ENCODE measurements at places on chromosomes 12 and 14. TPM values are rescaled to one million over a fixed set of nuclear protein-coding genes. Genes with fewer than 3 reads are reported as not detected.

- DNase-seq, result peak; percentile 78
These were observed 89.5 kb upstream of the BCL2L14 start for GRCh38 chr12:11981121-11981733.

DNA sequence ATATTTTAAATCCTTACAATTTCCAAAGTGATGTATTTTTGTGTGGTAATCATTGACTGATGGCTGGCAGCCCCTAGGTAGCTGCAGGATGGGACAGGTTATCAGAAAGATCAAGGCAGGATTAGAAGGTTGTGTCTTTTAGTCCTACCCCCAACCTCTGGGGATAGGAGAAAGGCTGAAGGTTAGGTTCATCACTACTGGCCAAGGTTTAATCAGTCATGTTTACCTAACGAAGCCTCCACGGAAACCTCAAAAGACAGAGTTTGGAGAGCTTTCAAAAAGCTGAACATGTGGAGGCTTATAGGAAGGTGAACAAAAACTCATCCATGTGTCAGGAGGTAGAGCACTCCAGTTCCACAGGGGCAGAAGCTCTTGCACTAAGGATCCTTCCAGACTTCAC, 77.5 kb upstream of the CD163 start:
- DNase-seq, result no peak

- no peak for DNase-seq
These were observed 152.2 kb downstream of the CHST11 start for GRCh38 chr12:104608998-104609397.

Gene DTX1
- 12.4 TPM for total RNA-seq

Gene RTL1
- total RNA-seq, result not detected

DNA sequence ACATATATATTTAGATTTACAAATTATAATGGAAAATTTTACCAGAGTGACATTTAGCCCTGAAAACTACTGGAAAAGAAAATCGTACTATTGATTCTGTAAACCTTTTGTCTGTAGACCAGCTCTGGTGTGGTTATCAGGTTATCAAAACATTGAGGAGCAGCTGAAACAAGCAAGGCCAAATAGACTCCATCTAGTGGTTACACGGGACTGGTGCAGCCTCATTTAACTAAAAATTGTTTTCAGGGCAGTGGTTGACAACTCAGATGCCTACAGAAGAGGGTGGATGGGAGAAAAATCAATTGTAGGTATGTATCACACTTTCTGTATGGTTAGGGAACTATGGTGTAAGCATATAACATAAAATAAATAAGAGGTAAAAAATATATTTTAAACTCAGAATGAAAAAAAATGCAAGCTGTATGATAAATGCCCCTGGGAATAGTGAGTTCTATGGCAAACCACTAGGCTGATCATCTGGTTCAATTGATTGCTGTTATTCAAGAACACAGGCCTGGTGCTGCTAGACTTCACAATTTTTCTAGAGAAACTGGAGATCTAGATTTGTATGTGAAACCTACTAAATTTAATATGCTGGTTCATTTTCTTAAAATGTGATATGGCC, 51.2 kb downstream of the ACSS3 start:
- DNase-seq, result no peak

Gene TSPAN11
- total RNA-seq, result not detected

DNA sequence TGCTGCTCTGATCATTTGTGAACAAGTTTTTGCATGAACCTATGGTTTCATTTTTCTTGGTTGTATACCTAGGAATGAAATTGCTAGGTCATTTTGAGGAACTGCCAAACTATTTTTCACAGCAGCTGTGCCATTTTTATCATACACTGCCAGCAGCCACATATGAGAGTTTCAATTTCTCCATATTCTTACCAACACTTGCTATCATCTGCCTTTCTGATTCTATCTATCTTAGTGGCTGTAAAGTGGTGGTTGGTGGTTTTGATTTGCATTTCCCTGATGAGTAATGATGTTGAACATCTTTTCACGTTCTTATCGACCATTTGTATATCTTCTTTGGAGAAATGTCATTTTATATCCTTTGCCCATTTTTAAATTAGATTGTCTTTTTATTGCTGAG, 146.1 kb downstream of the C12orf75 start:
- DNase-seq, result no peak

GRCh38 chr12:80230068-80230467, 130.7 kb downstream of the OTOGL start:
- no peak for DNase-seq

DNA sequence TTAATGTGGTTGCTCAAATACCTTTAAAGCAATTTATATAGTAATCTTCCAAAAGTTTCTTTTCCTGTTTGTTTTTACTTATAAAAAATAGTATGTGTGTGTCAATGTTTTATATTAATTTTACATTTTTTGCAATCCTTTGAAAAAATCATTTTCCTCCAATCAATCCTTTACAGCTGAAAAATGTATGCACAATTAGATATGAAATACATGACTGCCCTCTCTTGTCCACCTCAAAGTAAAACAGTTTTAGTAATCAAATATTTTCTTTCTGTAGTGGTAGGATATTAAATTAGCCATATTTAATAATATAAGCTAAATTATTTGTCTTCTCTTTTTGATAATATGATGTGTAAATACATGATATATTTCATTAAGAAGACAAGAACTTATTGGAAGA, 269.9 kb downstream of the ADAMTS20 start:
- no peak for DNase-seq

Gene FAM222A
- 0.55 TPM for total RNA-seq

Data from activated CD4-positive, alpha-beta memory T cell treated with anti-CD3 and anti-CD28 coated beads for 36 hours (primary cell).